ENCODE measurements at places on chromosomes 16 and 17. TPM values are rescaled to one million over a fixed set of nuclear protein-coding genes. Genes with fewer than 3 reads are reported as not detected.

HOXB5 gene
- total RNA-seq: not detected

SLFN12L gene
- total RNA-seq: 0.46 TPM

ITGA2B gene
- total RNA-seq: 2.3 TPM

HOXB9 gene
- total RNA-seq: not detected

UTS2R gene
- not detected for total RNA-seq

TP53TG3F gene
- not detected for total RNA-seq

KRTAP2-1 gene
- not detected for total RNA-seq

MKS1 gene
- total RNA-seq: 17.5 TPM

TBC1D3 gene
- not detected for total RNA-seq

GRAP gene
- 4.8 TPM for total RNA-seq

KRT33A gene
- total RNA-seq: not detected

PRAC2 gene
- not detected for total RNA-seq

CCL14 gene
- not detected for total RNA-seq

CD300LG gene
- not detected for total RNA-seq

CCDC200 gene
- not detected for total RNA-seq

FMNL1 gene
- 11.1 TPM for total RNA-seq

GRN gene
- total RNA-seq: 95.3 TPM

CCDC40 gene
- 14.3 TPM for total RNA-seq

MT1A gene
- total RNA-seq: not detected

HOXB3 gene
- total RNA-seq: not detected

LIMD2 gene
- 12.5 TPM for total RNA-seq

IRX5 gene
- total RNA-seq: 3.5 TPM

SEC14L5 gene
- total RNA-seq: 1.6 TPM

TUBD1 gene
- 8.5 TPM for total RNA-seq

XAF1 gene
- 4.6 TPM for total RNA-seq

DDX42 gene
- 82.4 TPM for total RNA-seq

KRT25 gene
- not detected for total RNA-seq

SLC5A11 gene
- not detected for total RNA-seq

CD7 gene
- total RNA-seq: not detected

GPR179 gene
- 4.6 TPM for total RNA-seq

KRT23 gene
- 0.46 TPM for total RNA-seq

PCGF2 gene
- total RNA-seq: 7.2 TPM

FNDC8 gene
- total RNA-seq: not detected

ELMO3 gene
- 0.69 TPM for total RNA-seq

IRF8 gene
- 7.2 TPM for total RNA-seq

SPNS3 gene
- total RNA-seq: 1.4 TPM

CACNG5 gene
- total RNA-seq: 12.2 TPM

C17orf50 gene
- not detected for total RNA-seq

PRR29 gene
- 6.9 TPM for total RNA-seq

CCL3 gene
- total RNA-seq: 1.6 TPM

B9D1 gene
- total RNA-seq: 33.9 TPM

SBK1 gene
- 22.4 TPM for total RNA-seq

CNGB1 gene
- 21.9 TPM for total RNA-seq

CLDN7 gene
- total RNA-seq: 0.92 TPM

CES5A gene
- 0.46 TPM for total RNA-seq

NDRG4 gene
- total RNA-seq: 595 TPM

HOXB6 gene
- not detected for total RNA-seq

ZFHX3 gene
- total RNA-seq: 29.8 TPM

Data from diencephalon (tissue), 1 donor.